Activated T-cell treated with anti-CD3 and anti-CD28 coated beads, Interleukin-2, amount 50 U/mL, for 48 hours (primary cell): ENCODE measurements at places on chromosomes 4 and X.

GRCh38 chrX:150038986-150039599, 100.8 kb upstream of the EOLA2 start:
- no peak for DNase-seq

- no peak for DNase-seq
These were observed 1091.0 kb downstream of the C4orf33 start for GRCh38 chr4:130186931-130187330.

- no peak for DNase-seq
These were observed 104.9 kb upstream of the ARMCX2 start for GRCh38 chrX:101764538-101764937.

- DNase-seq, result no peak
These were observed 27.3 kb downstream of the NELFA start for GRCh38 chr4:1981251-1982058.

- DNase-seq, result no peak
These were observed 38.5 kb upstream of the UGT2B7 start for GRCh38 chr4:69057620-69058409.

GRCh38 chr4:93199492-93199891, 629.1 kb upstream of the ATOH1 start:
- no peak for DNase-seq

DNA sequence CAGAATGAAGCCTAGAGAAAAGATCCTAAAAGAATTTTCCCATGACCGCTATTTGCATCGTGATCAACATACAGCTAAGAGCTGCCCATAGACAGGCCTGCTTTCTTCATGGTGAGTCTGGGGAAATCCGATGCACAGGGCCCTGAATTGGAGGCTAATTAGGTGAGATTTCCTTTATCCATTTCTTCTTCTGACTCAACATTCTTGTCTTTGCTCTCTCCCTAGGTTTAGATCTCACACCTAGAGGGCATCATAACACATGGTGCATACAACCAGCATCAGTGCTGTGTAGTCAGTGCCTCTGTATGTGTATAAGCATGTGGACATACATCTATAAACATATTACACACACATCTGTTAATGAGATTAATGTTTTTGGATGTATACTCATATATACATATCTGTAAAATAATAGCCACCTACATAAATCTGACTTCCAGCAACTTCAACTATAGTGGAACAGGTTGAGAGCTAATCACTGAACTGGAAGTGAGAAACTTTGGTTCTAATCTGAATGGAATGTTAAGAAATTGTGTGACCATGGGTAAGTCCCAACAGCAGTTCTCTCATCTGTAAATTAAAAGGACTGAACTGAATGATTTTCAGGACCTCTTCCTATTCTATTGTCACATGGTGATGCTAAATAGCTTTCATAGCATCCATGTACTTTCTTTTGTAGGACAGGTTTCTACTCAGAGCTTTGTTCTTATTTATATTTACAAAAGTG, 17.5 kb downstream of the GATB start:
- no peak for DNase-seq

DNA sequence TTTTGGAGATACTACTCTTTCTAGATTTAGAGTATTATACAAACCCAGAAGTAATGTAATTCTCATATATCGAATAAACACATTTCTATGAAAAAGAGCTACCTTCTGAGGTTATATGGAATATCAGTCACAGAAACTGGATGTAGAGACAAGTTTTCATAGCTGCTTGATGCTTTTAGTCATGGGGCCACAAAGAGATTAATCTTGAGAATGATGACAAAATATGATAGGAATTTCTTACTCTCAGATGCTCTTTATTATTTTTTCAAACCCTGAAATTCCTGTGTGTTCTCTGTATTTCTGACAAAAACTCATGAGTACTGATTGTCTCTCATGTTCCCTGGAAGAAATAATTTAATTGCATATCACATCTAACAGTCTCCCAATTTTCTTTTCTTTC, 662.5 kb downstream of the RAPGEF2 start:
- no peak for DNase-seq

GRCh38 chrX:44506678-44507077, 36.0 kb downstream of the FUNDC1 start:
- DNase-seq, result no peak
